Natural killer cell treated with Interleukin-12 subunit alpha and Interleukin-12 subunit beta and Interleukin-15 and Interleukin-18, amount 100 ng/mL, for 72 hours (primary cell): ENCODE measurements at places on chromosomes 3 and 15.

DNA sequence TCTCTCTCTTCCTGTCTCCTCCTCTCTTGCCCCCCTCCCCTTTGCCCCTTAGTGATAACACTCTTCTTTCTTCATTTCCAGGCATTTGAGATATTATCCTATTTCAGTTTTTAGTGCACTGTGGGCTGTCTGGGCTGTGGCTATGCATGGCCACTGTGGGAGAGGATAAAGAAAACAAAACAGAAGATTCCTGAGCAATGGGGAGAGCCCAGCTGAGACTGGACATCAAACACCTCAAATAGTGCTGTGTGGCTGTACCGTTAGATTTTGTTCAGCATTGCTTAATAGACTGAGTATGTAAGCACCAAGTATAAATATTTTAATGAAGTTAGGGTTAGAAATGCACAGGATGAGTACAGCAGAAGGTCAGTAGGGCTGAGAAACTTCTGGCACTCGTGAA is 7.9 kb upstream of the GBE1 start:
- DNase-seq: no peak

- DNase-seq: no peak
These were observed 17.9 kb upstream of the CRABP1 start for GRCh38 chr15:78322243-78322642.

- no peak for DNase-seq
These were observed 166.0 kb downstream of the FMN1 start for GRCh38 chr15:33028495-33028894.

GRCh38 chr3:177610686-177611633 is 413.7 kb upstream of the TBL1XR1 start:
- no peak for DNase-seq

DNA sequence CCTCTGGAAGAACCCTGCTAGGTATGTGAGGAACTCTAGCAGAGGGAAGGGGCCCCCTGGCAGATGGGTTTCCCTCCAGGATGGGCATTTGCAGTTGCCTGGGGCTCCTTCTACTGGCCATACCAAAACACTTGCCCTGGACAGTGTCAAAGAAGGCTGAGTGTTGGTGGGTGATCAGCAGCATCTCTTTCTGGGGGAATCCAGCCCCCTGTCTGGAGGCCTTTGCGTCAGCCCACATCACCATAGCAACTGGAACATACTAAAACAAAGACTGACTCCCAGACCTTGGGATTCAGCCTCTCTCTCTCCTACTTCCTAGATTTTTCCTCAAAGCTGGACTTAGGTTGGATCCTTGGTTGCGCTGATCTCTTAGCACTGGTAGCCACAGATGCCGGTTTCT is 8.1 kb downstream of the CEMIP start:
- no peak for DNase-seq

GRCh38 chr3:194293546-194294198 is 57.5 kb downstream of the CPN2 start:
- DNase-seq: no peak
